GM23248 (cell line): ENCODE measurements at places on chromosomes 6 and 20.

GRCh38 chr20:21190869-21191268, 65.0 kb downstream of the KIZ start:
- DNase-seq: no peak

GRCh38 chr6:75815756-75816155, 66.7 kb downstream of the MYO6 start:
- no peak for DNase-seq

- no peak for DNase-seq
These were observed 84.5 kb downstream of the GRM4 start for GRCh38 chr6:34061348-34061747.

GRCh38 chr20:47160240-47160639, 196.3 kb downstream of the ZMYND8 start:
- DNase-seq: no peak

GRCh38 chr20:16808796-16809195, 60.6 kb downstream of the OTOR start:
- DNase-seq: no peak

- DNase-seq: no peak
These were observed 327.8 kb downstream of the CENPW start for GRCh38 chr6:126667728-126668127.

DNA sequence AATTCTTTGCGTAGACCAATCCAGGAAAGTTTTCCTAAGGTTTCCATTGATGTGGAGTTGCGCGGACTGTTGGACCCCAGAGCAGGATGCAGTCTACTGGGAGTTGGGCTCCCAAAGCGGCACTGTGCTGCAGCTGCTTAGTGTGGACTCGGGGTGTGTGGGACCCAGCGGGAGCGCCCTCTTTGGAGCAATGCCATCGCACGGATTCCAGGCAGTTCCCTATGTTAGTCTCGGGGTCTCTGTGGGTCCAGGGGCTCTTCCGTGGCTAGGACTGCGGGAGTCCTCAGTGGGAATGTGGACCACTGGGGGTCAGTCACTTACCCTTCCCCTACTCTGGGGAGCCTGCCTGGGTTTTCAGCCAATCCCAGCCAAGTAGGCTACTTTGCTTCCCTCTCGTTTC, 151.7 kb upstream of the OLIG3 start:
- no peak for DNase-seq

- DNase-seq: peak; percentile 32
These were observed 22.7 kb upstream of the TMEM181 start for GRCh38 chr6:158536891-158537798.

GRCh38 chr6:112710710-112711109, 363.6 kb downstream of the RFPL4B start:
- DNase-seq: no peak

GRCh38 chr6:7235712-7236305, 77.2 kb downstream of the SSR1 start:
- DNase-seq: no peak

GRCh38 chr6:108638993-108639392, 78.3 kb downstream of the FOXO3 start:
- DNase-seq: no peak

DNA sequence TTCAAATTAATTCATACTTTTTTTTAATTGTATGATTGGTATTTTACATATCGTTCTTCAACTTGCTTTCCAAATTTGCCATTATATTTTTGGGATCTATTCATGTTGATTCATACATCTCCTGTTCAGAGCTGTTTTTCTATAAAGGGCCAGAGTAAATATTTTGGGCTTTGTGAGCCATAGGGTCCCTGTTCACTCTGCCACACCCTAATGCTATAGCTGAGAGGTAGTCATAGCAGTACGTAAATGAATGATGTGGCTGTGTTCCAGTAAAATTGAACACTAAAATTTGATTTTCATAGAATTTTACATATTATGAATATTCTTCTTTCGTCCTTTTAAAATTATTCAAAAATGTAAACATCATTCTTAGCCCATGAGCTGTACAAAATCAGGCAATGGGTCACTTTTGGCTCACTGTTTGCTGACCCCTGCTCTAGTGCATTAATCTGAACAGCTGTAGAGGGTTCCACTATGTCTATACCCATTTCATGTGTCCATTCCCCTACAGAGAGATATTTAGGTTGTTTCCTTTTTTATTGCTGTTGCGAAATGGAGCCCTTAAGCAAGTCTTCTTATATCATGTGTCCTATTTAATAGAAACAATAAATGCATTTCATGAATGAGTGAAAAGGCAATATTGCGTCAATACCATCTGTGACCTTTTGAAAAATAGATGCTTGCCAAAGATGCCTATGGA, 136.4 kb upstream of the SALL4 start:
- peak; percentile 9 for DNase-seq

DNA sequence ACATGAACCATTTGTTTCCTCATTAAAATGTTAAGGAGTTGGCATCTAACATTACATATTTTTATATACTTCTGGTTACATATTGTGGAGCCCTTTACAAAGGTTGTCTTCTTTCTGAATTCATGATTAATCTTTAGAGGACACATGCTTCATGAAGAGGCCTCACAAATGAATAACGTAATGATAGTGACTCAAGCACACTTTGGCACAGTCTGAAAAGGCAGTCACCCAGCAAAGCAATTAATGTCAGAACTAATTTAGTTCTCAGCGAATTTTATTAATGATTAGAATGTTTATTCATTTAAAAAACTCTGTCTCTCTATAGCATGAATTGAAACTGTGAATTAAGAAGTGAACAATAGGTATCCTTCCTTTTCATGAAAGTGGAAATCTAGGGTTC, 854.2 kb downstream of the PHF3 start:
- DNase-seq: no peak

DNA sequence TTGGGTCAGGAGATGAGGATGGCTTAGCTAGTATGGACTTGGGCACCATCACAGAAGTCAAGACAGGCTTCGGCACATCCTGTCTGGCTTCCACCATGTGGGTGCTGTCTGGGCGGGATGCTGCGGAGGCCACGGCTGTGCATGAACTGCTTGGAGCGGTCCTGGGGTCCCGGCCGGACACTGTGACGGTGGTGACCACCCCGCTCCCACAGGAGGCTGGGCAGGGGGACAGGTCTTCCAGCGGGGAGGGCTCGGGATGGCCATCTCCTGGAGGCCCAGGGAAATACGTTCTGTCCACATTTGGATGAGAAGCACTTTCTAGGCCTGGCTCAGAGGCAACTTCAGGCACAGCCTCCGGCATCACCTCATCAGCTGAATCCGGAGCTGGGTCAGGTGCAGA, 32.1 kb upstream of the TCFL5 start:
- DNase-seq: peak; percentile 18

DNA sequence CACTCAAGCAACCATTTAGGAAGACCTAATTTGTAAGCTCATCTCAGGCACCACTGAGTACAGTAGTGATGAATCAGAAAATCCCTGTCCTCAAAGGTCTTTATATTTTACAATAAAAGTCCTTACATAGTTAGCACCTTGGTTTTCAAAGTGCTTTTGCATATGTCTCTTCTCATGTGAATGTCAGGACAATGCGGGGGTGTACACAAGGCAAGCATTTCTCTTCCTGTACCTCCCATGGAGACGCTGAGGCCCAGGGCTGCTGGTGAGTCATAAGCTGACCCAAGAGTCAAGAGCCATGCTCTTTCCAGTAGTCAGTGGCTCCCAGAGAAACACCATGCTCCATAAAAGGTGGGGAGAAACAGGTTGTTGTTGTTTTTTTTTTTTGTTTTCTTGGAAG, 174.0 kb downstream of the GJA10 start:
- peak; percentile 79 for DNase-seq

DNA sequence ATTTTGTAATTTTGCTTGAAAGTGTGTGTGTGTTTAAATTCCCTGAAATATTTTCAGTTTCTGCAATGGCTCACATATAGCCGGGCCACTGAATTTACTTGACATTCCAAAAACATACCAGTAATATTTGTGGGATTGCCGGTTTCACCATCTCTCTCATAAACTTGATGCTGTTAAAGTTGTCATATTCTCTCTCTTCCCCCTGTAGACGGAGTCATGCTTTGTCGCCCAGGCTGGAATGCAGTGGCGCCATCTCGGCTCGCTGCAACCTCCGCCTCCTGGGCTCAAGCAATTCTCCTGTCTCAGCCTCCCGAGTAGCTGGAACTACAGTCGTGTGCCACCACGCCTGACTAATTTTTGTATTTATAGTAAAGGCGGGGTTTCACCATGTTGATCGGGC, 122.1 kb downstream of the TIAM2 start:
- DNase-seq: peak; percentile 81

DNA sequence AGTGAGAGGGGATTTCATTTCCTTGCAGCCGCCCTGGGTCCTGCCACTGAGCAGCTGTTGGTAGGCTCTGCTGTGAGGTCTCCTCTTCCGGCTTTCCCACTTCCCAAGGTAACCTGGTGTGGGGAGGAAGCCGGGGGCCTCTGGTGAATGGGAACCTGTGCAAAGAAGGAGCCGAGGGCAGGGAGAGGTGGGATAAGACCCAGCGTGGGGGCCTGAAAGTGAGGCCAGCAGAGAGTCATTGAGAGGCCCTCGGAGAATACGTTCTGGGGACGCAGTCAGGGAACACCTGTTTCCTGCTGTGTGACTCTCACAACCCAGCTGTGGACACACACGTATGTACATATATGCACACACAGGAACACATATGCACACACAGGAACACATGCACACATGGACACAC, 100.7 kb downstream of the CDH26 start:
- no peak for DNase-seq

DNA sequence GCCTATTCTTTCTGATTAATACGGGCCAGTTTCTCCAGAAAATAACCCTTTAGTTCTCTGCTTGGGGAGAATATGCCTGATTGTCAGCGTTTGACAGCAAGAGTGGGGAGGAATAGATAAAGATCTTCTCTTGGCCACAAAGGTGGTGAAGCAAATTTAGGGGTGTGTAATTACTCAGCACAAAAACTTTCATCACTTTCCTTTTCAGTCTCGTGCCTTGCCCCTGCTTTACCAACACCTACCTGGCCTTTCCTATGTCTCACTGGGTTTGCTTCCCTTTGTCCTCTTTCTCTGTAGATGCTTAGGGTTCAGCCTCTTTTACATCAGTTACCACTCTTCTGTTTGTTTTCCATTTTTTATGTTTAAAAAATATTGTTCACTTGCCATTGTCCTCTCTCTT, 99.2 kb downstream of the MCHR2 start:
- DNase-seq: no peak

DNA sequence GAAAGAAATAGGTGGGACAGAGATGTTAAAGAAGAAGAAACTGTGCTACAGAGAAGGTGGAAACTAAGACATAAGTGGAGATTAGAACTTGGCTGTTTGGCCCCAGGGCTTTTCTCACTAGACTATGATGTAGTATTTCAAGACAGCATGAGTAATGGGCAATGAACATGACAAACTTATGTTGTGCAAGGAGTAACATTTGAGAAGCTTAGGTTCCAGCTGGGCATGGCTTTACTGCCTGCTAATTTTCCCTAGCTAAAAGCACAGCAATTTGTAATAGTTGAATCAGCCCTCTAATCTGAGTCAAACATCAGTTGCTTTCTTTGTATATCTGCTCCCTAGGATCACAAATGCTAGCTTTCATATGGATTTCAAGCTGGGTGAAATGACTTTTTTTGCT, 294.3 kb upstream of the BMP2 start:
- DNase-seq: peak; percentile 5

- DNase-seq: no peak
These were observed 191.5 kb upstream of the RALGAPA2 start for GRCh38 chr20:20903773-20904500.

DNA sequence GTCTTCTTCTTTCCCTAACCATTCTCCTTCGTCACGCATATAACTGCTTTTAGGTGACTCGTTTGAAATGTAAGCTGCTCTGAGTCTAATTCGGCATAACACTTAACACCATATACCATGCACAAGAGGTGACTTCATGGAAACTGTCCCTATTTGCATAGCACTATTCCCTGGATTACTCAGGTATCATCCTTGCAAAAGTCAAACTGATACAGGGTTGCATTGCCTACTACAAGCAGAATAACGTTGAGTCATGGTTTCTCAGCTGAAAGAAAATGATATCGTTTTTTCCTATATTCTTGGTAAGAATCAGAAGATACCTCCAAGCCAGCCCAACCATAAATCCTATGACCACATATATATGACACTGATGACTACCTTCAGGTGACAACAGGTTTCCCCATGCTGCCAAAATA, 227.5 kb downstream of the ATXN1 start:
- DNase-seq: peak; percentile 9

DNA sequence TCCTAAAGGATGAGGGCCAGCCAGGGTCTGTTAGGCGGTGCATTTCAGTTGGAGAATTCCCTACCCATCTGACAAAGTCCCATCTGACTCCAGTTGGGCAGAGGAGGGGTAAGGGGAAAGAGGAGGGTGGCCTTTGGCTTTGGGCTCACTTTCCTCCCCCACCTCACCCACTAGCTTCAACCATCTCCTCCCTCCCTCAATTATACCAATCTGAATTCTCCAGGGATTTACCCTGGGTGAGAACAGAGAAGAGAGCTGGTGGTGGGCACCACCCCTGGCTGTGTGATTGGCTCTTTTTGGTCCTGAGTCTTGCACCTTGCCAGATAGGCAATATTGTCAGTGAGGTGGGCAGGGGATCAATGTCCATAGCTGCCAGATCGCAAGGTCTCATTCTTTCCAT, 3.2 kb downstream of the HMGA1 start:
- no peak for DNase-seq

DNA sequence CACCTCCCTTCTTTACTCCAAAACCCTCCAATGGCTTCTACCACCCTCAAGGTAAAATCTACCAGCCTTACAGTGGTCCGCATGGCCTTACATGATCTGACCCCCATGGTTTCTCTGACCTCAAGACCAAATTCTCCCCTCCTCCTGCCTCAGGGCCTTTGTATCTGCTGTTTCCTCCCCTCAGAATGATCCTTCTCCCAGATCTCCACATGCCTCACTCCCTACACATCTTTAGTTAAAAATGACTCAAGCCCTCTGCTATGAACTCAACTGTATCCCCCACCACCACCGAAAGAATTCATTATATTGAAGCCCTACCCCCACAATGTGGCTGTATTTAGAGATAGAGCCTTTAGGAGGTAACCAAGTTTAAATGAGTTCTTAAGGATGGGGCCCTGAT, 4.1 kb downstream of the SLC23A2 start:
- DNase-seq: no peak

DNA sequence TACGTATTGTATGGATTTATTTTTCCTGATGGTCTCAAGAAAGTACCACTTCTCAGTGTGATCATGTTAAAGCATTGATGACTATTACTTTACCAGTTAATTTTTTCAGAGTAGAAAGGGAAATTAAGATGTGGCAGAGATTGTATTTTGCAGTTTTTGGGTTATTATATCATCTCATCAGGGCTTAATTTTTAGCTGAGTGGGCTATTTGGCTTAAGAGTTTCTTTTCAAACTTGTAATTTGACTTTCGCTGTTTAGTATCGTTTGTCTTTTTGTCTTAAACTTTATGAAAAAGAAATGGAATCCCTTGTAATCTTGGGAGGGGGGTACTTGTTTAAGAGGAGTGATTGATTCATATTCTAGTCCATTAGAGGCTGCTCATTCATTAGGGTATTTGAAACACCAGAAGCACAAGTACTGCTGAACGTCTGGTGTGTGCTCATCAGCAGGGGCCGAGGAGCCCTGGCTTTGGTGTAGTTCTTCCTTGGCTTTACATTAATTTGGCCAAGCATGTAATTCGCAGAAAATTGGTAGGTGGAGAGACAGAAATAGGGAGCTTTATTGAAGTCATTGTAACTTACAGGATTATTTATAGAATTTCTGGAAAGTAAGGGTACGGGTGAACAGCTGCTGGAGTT, 112.4 kb downstream of the TIAM2 start:
- no peak for DNase-seq

- peak; percentile 6 for DNase-seq
These were observed 62.4 kb upstream of the GMDS start for GRCh38 chr6:2307799-2308198.
